ENCODE measurements at places on chromosomes 7 and 10.
A peak's percentile ranks its signal among the peaks of the same experiment; 100 is the strongest.

- no peak for DNase-seq
Measured at GRCh38 chr10:4355350-4355749, 470.7 kb upstream of the AKR1E2 start.

DNA sequence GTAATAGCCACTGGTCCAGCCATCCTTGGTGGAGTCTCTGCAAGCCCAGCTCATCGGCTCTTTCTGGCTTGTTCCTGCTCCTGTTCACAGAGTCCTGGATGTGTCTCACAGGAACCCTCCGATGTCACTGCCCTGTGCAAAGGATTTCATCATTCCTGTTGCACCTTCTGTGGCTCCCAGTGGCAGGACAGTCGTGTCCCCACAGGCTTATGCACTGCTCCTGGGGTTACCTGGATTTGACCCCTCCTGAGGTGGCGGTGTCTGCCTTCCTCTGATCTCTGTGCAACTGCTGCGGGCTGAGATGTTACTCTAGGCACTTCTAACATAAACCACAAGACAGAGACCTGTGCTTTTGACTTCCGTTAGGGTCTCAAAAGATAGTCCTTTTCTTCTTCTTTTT lies 30.6 kb downstream of the APBB1IP start:
- no peak for DNase-seq

GRCh38 chr7:88485821-88486220 lies 179.1 kb upstream of the STEAP4 start:
- DNase-seq: no peak

DNA sequence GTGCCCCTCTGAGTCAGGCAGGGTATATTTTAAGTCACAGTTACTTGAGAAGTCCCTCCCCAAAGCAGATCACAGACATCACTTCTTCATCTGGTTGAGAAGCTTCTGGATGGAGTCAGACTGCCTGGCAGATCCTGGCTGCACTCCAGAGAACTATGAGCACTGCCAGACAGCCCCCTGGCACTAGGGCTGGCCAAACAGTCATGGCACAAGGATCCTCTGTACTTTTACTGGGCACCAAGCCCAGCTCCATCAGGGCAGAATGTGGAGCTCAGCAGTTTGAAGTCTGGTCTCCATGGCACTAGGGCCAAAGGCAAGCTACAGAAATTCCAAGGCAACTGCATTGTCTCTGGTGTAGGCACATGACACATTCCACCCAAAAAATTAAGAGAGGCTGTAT lies 162.1 kb downstream of the NRG3 start:
- DNase-seq: no peak

GRCh38 chr10:95480102-95480900 lies 80.9 kb downstream of the SORBS1 start:
- DNase-seq: peak; percentile 45

GRCh38 chr10:29588629-29589421 lies 45.9 kb downstream of the SVIL start:
- peak; percentile 58 for DNase-seq

DNA sequence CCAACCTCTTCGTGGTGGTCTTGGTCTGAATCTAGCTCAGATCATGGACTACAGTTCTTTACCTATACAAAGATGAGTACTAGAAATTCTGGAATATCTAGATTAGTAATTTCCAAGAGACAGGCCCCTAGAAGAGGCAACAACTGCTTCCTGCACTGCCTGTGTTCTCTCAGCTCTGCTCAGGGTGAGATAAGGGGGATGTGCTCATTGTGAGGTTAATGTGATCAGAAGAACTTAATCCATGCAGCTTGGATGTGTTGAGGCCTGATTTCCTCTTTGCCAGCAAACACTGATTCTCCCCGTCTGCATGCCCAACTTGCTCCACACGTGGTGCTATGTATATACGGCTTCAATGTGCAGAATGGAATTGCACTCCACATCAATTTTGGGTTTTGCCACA lies 268.0 kb downstream of the PHTF2 start:
- no peak for DNase-seq

- DNase-seq: no peak
Measured at GRCh38 chr7:130492523-130493274, 814 bp downstream of the MEST start.

DNA sequence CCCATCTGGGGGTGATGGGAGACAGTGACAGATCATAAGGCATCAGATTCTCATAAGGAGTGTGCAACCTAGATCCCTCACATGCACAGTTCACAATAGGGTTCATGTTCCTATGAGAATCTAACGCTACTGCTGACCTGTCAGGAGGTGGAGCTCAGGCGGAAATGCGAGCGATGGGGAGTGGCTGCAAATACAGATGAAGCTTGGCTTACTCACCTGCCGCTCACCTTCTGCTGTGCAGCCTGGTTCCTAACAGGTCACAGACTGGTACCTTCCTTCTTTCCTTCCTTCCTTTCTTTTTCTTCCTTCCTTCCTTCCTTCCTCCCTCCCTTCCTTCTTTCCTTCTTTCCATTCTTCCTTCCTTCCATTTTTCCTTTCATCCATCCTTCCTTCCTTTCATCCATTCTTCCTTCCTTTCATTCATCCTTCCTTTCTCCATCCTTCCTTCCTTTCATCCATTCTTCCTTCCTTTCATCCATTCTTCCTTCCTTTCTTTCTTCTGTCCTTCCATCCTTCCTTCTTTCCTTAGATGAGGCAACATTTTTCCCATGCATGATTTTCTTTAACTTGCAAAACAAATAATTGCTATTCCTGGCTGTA lies 370.0 kb upstream of the AUTS2 start:
- no peak for DNase-seq

DNA sequence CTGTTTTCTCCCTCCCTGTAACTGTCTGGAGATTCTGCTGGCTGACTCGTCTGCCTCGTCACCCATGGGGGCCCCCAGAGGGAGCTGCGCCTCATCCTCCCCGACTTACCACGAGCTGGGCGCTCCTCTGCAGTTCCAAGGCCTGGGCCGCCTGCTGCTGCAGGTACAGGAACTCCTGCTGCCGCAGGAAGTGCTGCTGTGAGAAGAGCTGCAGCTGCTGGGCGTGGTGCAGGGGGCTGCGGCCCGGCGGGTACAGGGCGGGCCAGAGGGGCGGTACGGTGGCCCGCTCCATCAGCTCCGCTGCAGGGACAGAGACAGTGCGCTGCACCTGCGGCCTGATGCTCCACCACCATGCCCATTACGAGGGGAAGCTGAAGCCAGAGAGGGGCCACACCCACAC lies 47.7 kb downstream of the TNRC18 start:
- no peak for DNase-seq

DNA sequence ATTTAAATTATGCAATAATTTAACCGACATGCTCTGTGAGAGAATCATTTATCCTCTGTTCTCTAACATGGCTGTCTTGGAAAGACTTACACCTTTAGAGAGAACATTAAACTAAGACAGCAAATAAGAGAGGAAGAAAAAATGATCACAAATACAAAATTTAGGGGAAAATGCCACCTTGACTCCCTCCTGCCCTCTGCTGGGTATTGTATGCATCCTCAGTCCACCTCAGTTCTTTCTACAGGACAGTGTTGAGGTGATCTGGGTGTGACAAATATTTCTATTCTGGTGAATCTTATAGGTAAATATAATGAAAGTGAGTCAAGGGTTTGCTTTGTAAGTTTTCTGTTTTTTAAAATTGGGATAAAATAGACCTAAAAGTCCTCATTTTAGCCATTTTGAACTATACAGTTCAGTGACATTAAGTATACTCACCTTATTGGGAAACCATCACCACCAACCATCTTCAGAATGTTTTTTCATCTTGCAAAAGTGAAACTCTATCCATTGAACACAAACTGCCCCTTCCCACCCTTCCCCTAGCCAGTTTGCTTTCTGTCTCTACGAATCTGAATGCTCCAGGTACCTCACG lies 61.5 kb upstream of the ELMO1 start:
- DNase-seq: no peak

GRCh38 chr10:124745673-124746072 lies 1.5 kb upstream of the FAM53B start:
- DNase-seq: no peak

DNA sequence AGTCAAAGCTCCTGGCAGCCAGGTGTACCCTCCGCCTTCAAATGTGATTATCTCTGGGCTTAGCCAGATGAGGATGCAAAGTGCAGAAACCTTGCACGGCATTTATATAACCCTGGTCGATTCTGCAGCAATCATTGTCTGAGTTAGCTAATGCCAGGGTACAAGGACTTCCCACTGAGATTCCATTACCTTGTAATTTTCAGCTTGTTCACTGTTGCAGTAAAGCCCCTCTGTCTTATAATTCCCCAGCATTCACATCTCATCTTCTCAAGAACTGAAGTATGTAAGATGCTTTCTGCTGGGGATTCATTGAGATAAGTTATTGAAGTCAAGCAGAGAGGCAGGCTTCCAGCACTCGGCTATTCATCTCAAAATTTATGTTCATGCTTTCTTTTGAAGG lies 1090.6 kb upstream of the AUTS2 start:
- DNase-seq: no peak

DNA sequence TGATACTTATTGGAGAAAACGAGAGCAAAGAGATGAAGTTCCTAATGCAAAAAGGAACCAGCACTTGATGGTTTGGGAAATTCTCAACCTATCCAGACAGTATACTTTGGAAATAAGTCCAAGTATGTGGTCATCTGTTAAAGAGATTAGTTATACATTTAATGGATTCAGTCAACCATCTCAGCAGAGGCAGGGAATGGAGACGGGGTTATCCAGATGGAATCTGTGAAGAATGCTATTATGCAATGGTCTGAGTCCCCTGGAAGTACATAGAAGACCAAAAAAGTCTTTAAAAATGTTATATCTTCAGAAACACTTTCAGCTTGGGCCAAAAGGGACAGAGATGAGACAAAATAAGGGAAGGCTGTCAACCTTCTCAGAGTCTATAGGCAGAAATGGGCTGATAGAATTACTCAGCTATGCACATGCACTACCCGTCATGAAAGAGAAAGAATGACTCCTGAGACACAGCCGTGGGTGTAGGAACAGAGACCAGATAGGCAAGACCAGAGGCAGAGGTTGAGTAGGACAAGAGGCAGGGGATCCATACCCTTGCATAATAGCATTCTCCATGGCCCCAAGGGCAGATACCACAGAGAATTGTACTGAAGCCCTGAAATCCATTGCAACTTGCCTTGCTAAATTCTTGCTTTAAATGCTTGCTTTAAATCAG lies 738.8 kb upstream of the POT1 start:
- no peak for DNase-seq

- no peak for DNase-seq
Measured at GRCh38 chr7:121195874-121196273, 132.9 kb upstream of the WNT16 start.

- no peak for DNase-seq
Measured at GRCh38 chr10:121828045-121828444, 99.8 kb downstream of the ATE1 start.

- no peak for DNase-seq
Measured at GRCh38 chr7:259751-260405, 30.1 kb upstream of the FOXL3 start.

- DNase-seq: no peak
Measured at GRCh38 chr7:129792721-129793120, 160.0 kb downstream of the UBE2H start.

- no peak for DNase-seq
Measured at GRCh38 chr7:18831419-18831818, 286.0 kb downstream of the TWIST1 start.

DNA sequence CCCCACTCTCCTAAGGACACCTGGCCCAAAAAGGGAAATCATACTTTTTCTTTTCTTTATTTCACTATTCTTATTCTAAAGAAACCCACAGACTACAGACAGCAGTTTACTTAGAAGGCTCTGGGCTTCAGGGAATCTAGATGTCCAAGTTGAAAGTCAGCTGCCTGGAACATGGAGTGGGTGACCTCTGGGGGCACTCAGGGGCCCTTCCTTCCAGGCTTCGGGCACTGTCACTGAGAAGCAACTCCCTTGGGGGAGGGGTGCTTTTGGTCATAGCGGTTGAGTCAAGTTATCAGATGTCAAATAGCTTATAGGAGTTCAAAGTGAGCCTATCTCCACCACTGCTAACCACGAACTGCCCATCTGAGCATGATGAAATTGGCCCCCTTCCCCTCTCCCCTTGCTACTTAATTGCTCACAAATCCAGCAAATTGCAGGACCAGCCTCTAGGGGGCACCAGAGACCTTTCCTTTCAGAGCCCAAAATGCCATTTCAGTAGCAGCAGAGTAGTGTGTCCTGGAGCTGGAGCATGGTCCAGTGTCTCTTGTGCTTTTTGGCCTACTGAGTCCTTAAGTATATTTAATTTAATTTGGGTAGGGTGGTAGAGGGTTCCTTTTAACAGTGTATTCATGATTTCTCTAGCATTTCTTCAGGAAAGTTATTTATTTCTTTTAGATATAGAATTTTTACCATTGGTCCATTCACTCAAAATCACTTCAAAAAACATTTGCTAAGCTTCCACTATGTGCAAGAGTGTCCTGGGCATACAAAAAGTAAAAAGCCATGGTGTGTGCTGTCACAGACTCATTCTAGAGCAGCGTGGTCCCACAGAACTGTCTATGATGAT lies 463.8 kb downstream of the KCNMA1 start:
- DNase-seq: peak; percentile 93

GRCh38 chr10:72242675-72243074 lies 26.6 kb upstream of the ASCC1 start:
- DNase-seq: peak; percentile 83

DNA sequence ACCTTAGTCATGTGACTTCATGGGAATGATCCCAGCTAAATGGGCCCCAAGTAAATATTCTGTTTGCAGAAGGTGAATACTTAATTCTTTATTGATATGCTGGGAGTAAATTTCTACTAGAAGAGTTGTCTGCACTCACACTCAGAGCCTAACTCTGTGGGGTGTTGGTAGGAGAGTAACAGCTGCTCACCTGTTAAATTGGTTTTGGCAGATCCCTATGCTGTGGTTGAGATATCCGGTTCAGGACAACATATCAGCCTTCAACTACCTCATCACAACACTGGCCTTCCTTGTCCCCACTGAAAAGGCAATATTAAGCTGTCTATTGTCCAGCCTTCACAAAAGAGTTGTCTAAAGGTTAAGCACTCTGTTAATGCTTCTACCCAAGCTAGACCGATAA lies 738.3 kb downstream of the INHBA start:
- DNase-seq: no peak

- DNase-seq: peak; percentile 24
Measured at GRCh38 chr7:48337012-48337621, 165.9 kb downstream of the ABCA13 start.

- DNase-seq: no peak
Measured at GRCh38 chr10:132006966-132007365, 25.2 kb upstream of the BNIP3 start.

DNA sequence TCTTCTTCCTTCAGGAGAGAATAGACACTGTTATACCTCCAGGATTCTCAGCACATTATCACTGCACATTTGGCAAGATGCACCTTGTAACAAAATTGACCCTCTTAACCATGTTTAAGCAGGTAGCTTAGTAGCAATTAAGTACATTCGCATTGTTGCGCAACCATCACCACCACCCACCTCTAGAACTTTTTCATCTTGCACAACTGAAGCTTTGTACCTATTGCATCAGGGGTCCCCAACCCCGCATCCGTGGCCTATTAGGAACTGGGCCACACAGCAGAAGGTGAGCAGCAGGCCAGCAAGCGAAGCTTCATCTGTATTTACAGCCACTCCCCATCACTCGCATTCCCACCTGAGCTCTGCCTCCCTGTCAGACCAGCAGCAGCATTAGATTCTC lies 29.9 kb upstream of the SMURF1 start:
- no peak for DNase-seq

GRCh38 chr7:101112233-101112632 lies 14.7 kb upstream of the SERPINE1 start:
- DNase-seq: peak; percentile 70

Data from adrenal gland (tissue), 19 donors.